ENCODE measurements at places on chromosomes 16 and 17.

DNA sequence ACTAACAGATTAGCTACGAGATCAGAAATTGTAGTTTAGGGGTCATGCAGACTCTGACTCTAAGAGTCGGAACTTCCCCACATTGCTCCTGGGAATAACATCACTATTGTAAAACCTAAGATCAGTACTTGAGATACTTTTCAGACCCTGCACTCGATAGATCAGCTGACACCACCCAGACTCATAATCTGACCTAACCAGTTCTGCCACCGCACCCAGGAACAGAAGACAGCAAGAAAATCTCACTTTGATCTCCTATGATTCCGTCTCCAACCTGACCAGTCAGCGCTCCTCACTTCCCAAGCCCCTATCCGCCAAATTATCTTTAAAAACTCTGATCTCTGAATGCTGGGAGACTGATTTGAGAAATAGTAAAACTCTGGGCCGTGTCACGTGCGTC is 27.2 kb upstream of the ASGR2 start:
- no peak for DNase-seq

GRCh38 chr16:442976-443375 is 17.5 kb downstream of the RAB11FIP3 start:
- no peak for DNase-seq

GRCh38 chr17:81291662-81292061 is 3.4 kb downstream of the SLC38A10 start:
- DNase-seq, result peak; percentile 78

- DNase-seq, result no peak
Measured at GRCh38 chr17:44113868-44114840, 9.3 kb downstream of the HDAC5 start.

DNA sequence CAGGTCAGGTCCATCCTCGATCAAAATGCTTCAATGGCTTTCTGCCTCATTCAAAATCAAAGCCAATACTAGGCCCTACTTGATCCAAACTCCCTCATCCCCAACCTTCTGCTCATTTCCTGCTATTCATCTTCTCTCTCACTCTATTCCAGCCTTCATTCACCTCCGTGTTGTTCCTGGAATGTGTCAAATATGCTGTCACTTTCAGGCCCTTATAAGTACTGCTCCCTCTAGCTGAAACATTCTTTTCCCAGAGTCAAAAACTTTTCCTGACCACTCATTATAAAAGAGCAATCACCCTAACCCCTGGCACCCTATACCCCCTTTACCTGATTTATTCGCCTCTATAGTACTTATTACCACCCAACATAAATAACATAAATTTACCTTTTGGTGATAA is 303.7 kb upstream of the PMFBP1 start:
- DNase-seq, result no peak

- DNase-seq, result no peak
Measured at GRCh38 chr17:35129973-35130351, 8.5 kb downstream of the FNDC8 start.

- peak; percentile 83 for DNase-seq
Measured at GRCh38 chr17:6374761-6375312, 60.1 kb downstream of the AIPL1 start.

- no peak for DNase-seq
Measured at GRCh38 chr17:81534157-81535006, 6.2 kb downstream of the FSCN2 start.

DNA sequence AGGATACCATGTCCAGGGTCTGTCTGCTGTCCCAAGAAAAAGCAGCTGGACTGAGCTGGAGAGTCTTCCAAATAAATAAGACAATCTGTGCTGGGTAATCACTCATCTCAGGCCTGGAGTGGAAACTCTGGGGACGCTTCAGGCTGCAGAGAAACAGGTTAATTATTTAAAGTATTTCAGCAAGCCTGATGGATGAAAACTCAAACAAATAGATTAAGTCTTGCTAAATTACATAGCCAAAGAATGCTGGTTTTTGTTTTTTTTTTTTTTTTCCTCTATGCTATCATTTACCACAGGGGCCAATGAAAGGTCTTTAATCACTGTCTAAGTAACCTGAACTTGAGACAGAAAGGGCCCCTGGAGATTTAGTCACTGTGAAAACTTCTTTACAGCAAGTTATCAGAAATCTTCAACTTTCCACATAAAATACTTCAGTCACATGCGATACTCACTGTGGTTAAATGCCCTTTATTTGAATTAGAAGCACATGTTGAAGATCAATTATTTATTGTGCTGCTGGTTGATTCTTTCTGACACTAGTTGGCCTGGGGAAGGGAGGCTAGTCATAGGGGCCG is 31.0 kb upstream of the KCNJ2 start:
- DNase-seq, result no peak

DNA sequence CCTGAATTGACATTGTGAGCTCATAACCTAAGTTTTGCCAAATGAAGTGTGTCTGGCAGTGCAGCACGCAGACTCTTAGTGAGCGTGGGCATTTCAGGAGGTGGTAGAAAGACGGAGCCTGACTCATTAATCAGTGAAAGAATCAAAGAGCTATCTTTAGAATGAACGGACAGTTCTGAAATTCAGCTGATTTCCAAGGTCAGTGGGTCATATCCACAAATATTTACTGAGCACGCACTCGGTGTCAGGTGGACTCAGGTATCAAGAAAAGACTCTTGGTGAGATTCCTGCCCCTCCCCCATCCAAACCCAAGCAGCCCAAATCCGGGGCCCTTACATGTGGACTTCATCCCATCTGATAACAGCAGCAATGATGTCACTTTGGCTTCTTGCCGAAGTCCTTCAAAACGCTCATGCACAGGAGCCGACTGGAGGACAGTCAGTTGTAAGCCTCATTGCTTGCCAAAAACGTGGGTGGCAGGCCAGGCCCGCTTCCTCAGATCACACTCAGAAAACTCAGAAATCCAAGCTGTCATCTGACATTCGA is 185.8 kb downstream of the HS3ST3A1 start:
- no peak for DNase-seq

GRCh38 chr17:47009759-47010594 is 30.9 kb upstream of the RPRML start:
- no peak for DNase-seq

GRCh38 chr16:58475091-58475619 is 24.8 kb upstream of the NDRG4 start:
- no peak for DNase-seq

GRCh38 chr16:15990902-15991301 is 41.5 kb downstream of the ABCC1 start:
- no peak for DNase-seq

DNA sequence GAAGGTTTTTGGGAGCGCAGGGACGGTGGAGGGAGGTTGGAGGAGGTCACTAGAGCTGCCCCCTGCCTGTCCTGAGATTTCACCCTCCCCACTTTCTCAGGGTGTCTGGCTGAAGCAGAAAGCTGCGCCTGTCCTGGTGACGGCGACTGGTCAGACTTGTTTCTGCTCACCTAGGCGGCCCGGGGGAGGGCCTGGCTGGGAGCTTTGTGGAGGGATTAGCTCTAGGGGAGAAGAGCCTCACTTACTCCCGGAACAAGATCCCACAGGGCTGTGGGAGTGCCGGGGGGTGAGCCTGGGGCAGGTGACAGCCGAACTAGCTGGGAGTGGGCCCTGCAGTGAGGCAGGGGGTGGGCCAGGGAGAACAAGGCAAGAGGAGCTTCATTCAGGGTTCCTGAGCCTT is 11.5 kb downstream of the NHERF1 start:
- no peak for DNase-seq

- DNase-seq, result no peak
Measured at GRCh38 chr17:43676471-43676870, 14.7 kb upstream of the MEOX1 start.

DNA sequence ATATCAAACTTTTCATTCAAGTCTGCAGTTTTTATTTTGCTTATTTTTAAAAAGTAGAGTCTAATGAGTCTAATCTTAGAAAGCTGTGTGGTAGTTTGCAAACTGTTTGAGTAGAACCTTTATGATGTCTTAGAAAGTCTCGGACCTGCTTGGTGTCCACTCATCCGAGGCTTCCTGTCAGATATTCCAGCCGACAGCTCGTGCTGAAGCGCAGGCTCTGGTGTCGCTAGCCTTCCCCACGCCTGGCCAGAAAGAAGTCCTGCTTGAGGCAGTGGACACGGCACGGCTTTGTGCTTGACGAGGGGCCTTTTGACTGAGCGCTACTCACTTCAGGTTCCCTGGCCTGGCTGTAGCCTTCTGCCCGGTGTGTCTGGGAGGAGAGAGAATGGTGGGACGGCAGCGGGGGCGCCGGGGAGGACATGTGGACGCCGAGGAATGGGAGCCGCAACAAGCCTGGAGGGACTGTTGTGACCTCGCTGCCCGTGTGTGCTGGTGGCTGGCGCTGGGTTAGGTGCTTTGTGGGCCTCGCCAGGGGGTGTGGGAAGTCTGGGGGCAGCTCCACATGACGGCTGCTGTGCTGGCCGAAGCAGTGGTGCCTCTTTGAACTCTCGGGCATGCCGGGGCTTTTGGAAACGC is 33.5 kb downstream of the BANP start:
- DNase-seq, result no peak

All from stimulated activated CD4-positive, alpha-beta T cell treated with anti-CD3 and anti-CD28 coated beads, Interleukin-4, amount 100 ng/mL, for 24 hours (primary cell).